ENCODE measurements at places on chromosomes 12 and 14.
A peak's percentile ranks its signal among the peaks of the same experiment; 100 is the strongest.

DNA sequence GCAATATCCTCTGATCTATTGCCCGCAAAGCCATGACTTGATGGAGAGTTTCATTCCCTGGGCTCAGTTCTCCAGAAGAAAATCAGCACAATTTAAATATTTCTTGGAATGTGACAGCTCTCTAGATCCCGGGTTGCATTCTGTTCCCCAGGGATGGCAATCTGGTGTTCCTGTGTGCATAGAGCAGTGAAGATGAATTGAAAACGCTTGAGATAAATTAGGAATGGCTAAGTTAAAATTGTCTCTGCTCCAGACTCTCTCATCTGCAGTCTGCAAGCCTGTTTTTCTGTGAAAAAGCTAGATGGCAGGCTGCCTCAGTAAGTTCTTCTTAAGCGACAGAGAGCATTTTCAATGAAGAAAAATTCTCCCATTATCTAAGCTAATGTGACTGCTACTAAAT, 582.5 kb upstream of the MGAT4C start:
- no peaks in the 10 kb centered on the region for H3K4me1 ChIP-seq
- DNase-seq = no peak
- H3K4me3 ChIP-seq = no peak overlapping the region
- no peaks in the 10 kb centered on the region for H3K27me3 ChIP-seq
- H3K27ac ChIP-seq = no peak overlapping the region

DNA sequence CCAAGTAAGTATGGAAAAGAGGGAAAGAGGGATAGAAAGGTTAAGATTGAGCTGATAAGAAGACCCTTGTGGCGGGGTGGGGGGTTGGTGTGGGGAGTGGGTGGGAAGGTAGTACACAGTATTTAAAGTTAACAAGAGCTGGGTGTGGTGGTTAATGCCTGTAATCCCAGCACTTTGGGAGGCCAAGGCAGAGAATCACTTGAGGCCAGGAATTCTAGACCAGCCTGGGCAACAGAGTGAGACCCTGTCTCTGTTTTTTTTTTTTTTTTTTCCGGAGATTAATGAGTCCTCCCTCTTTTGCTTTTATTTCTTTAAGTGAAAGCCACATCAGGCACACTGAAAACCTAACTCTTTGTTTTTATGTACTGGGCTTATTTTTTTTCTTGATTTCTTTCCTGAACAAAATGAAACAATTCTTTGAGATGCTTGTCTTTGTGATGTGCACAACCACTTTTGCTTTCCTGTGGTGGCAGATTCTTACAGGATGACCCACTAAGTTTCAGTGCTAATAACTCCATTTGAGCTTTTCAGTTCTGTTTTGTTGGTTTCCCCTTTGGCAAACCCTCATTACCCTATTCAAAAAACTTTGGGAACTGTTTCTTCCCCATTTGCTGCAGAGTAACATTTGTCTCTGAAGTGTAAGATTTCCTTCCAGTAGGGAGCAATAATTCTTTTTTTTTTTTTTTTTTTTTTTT, 54.8 kb downstream of the WNK1 start:
- H3K4me1 ChIP-seq = no peaks in the 10 kb centered on the region
- H3K36me3 ChIP-seq = no peaks in the 10 kb centered on the region
- H3K4me3 ChIP-seq = no peak overlapping the region
- H3K27me3 ChIP-seq = no peaks in the 10 kb centered on the region

DNA sequence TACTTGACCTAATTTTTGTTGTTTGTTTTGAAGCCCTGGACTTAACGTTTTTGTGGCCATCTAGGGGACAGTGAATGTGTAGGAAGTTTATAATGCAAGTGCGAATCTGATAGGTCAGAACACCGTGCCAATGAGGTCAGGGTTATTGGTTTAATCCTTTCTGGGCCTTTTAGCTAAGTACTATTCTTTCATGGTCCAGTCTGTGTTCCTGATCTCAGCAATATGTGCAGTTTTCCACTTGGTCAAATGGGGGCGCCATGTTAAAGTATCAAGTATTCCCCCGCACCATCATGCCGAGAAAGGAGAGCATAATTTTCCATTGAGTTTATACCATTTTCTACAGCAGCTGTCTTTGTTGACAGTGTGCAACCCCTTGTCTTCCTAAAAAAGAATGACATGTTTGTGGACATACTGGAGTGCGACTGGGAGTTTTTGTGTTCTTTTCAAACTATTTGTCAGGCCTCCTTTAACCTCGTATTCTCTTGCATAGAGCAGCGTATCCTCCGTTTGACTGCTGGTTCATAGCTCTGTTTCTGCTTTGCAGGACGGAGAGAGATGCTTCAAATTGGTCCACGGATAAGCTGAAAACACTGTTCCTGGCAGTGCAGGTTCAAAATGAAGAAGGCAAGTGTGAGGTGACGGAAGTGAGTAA, 1.3 kb downstream of the AHSA1 start:
- peak overlapping the region; percentile 80 for H3K27ac ChIP-seq
- H3K36me3 ChIP-seq = peaks cover 45% of the 10 kb centered on the region
- H3K4me3 ChIP-seq = peak overlapping the region; percentile 73
- DNase-seq = peak; percentile 66
- H3K4me1 ChIP-seq = peaks cover 20% of the 10 kb centered on the region
- H3K27me3 ChIP-seq = no peaks in the 10 kb centered on the region

DNA sequence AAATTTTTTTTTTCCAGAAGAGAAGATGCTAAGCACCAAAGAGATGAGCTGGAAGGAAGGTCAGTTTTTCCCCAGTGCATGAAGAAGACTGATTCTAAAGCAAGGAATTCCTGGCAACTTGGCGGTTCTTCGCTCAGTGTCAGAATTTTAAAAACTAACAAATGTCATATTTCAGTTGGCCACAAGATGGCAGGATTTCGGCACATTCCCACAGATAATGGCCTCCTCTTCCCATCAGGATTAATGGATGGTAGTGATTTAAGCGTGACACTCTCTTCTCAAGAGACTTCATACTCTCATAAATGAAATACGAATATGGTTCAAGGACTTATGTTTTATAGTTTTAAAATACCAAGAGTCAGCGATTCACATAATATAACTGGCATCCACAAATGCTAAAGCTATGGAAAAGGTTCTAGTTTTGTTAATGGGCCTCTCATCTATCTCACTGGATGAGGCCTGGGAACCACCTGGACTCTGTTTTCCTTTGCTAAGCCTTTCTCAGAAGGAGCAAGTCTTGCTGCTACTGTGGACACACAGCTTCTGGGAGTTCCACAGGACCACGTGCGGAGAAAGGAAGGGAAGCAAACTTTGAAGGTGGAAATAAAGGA, 46.1 kb upstream of the PTPRO start:
- H3K4me1 ChIP-seq = peaks cover 13% of the 10 kb centered on the region
- no peaks in the 10 kb centered on the region for H3K36me3 ChIP-seq
- H3K27me3 ChIP-seq = no peaks in the 10 kb centered on the region
- no peak overlapping the region for H3K27ac ChIP-seq
- no peak overlapping the region for H3K4me3 ChIP-seq

- H3K36me3 ChIP-seq = peaks cover 7% of the 10 kb centered on the region
- no peak overlapping the region for H3K4me3 ChIP-seq
- no peak for DNase-seq
- no peak overlapping the region for H3K27ac ChIP-seq
- H3K4me1 ChIP-seq = no peaks in the 10 kb centered on the region
Measured at GRCh38 chr14:91484186-91484585, 25.9 kb downstream of the PPP4R3A start.

DNA sequence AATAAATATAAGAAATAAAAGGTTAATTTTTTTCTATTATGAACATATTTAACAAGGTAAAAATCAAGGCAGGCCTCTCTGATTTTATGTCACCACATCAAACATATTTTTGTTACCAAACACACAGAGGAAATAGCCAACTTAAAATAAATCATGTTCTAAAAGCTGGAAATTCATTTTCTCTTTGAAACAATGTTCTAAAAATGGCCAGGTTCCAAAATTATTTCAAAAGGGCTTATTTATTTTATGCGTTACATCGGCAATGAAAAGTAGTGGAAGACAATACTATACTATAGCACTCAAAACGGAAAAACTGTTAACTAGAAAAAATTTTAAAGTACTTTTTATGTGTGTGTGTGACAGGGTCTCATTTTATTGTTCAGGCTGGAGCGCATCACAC, 24.0 kb upstream of the RASSF8 start:
- no peaks in the 10 kb centered on the region for H3K27me3 ChIP-seq
- no peak overlapping the region for H3K27ac ChIP-seq
- H3K4me1 ChIP-seq = no peaks in the 10 kb centered on the region

GRCh38 chr14:63178912-63179311, 25.3 kb upstream of the RHOJ start:
- DNase-seq = no peak
- no peak overlapping the region for H3K4me3 ChIP-seq
- H3K27ac ChIP-seq = no peak overlapping the region

DNA sequence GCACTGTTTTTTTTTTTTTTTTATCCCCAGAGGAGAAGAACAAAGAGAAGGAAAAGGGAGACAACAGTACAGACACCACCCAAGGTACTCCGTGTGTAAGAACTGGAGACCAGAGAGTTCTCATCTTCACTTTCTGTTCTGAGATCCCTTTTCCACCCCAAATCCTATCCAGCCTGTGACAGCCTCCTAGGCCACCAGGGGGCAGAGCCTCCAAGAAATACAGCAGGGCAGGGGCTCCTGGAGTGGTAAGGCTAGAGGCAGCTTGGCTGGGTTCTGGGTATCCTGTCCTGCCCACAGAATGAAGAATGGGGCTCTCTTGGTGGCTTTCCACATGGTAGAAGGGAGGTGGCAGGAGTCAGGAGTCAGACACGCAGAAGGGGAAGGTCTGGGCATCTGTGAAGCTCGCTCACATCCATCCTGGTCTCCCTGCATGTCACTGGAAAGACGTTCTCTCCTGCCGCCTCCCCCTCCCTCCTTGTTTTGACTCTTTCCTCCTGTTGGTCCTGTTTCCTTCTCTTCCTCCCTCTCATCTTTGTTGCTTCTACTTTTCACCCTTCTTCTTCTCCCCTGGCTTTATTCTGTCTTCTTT, 12.0 kb downstream of the CLSTN3 start:
- no peaks in the 10 kb centered on the region for H3K27me3 ChIP-seq
- no peak overlapping the region for H3K4me3 ChIP-seq
- H3K27ac ChIP-seq = no peak overlapping the region
- no peaks in the 10 kb centered on the region for H3K4me1 ChIP-seq

DNA sequence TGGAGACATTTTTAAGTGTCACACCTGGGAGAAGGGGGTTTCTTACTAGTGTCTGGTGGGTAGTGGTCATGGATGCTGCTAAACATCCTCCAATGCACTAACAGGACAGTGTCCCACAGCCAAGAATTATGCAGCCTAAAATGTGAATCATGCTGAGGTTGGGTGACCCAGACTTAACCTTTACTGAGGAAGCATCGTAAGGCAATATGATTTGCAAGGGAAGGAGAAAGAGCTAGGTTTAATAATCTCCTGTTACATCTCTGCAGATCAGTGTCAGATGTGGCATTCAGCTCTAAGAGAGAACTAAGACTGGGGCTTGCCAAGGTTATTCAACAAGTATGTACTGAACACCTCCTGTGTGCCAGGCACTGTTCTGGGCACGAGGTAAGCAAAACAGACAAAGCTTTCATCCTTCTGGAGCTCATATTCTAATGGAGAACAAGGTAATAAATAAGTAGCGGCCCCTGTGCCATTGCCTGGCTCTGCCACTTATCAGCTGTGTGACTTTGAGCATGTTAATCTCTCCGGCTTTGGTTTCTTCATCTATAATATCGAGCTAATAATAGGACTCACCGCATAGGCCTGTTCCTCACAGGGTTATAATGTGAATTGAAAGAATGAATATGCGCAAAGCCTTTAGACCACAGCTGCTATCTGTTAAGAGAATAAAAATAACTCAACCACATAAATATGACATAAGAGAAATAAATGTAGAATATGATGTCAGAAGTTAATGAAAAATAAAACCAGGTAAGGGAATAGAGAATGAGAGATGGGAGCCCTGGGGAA, 13.5 kb upstream of the GOLGA5 start:
- no peak overlapping the region for H3K27ac ChIP-seq
- H3K27me3 ChIP-seq = no peaks in the 10 kb centered on the region
- DNase-seq = peak; percentile 40
- H3K4me3 ChIP-seq = no peak overlapping the region
- H3K36me3 ChIP-seq = no peaks in the 10 kb centered on the region
- H3K4me1 ChIP-seq = peaks cover 20% of the 10 kb centered on the region

DNA sequence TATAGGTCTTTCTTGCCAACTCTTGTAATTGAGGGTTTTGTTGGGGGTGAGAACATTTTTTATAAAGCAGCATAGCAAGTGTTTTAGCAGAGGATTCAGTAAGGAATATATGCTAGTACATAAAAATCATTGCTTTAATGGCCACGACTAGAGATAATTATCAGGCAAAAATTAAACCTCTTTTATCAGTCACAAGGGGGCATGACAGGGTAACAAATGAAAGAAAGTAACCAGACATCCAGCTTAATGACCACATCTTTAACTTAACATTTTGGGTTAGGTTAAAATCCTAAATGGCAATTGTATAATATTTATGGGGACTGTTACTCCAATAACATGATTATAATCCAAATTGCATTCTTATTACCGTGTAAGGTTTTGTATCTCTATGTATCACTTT, 119.6 kb downstream of the LRRIQ1 start:
- H3K36me3 ChIP-seq = no peaks in the 10 kb centered on the region
- no peak overlapping the region for H3K4me3 ChIP-seq
- H3K27me3 ChIP-seq = no peaks in the 10 kb centered on the region
- H3K27ac ChIP-seq = no peak overlapping the region

DNA sequence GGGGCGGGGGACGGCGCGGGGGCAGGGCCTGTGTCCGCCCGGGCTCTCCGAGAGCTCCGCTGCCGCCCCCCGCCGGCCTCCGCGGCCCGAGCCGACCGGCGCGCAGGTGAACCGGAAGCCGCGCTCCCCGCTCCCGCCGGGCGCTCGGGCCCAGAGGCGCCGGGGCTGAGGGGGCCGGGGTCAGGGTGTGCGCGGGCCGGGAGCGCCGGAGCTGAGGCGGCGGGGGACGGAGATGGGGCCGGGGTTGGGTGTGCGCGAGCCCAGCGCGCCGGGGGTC, 431 bp downstream of the HIP1R start:
- no peak for DNase-seq
- peak overlapping the region; percentile 35 for H3K27ac ChIP-seq
- no peaks in the 10 kb centered on the region for H3K27me3 ChIP-seq
- peaks cover 53% of the 10 kb centered on the region for H3K4me1 ChIP-seq

DNA sequence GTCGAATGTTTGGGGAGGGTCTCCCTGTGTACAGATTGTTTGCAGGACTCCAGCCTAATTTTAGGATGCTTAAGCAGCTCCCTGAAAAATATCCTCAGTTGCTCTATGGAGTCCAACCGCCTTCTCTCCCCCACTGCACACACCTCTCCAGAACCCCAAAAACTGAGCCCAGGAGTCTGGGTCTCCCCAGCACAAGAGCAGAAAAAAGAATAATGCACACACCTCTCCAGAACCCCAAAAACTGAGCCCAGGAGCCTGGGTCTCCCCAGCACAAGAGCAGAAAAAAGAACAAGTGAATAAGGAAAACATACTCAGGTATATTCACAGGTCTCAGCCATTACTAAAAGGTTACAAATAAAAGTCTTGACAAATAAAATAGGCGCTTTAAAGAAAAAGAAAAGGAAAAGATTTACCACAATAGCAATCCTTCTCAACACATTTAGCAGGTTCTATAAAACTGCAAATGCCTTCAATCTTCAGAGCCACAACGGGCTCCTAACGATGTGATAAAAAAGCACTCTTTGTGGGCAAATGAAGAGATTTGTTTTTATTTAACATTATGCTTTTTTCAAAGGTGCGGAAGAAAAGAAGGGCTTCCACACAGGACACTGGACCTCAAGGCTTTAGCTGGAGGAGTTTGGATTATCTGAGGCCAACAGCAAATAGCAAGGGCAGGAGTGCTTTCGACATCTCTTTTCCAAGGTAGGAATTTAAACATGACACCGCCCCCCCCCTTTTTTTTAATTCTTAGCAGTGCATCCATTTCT, 8.2 kb downstream of the BCL11B start:
- H3K4me3 ChIP-seq = no peak overlapping the region
- no peaks in the 10 kb centered on the region for H3K4me1 ChIP-seq
- DNase-seq = no peak
- no peak overlapping the region for H3K27ac ChIP-seq
- peaks cover 56% of the 10 kb centered on the region for H3K27me3 ChIP-seq
